ENCODE measurements at places on chromosomes 5 and 9.

DNA sequence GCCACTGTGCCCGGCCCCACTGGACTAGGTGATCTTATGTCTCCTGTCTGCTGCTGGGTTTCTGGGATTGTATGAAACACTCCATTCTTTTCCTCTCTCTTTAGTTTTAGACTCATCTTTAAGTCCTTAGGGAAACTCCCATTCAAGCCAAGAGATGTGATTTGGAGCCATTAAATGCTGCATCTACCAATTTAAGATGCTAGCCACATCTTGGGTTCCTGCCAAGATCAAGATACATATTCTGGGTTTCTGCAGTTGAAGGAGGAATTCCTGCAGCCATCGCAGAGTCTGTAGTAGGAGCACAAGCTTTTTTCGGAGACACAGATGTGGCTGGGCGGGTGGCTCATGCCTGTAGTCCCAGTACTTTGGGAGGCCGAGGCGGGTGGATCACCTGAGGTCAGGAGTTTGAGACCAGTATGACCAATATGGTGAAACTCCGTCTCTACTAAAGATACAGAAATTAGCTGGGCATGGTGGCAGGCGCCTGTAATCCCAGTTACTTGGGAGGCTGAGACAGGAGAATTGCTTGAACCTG is 23.2 kb downstream of the STXBP1 start:
- no peak for DNase-seq

DNA sequence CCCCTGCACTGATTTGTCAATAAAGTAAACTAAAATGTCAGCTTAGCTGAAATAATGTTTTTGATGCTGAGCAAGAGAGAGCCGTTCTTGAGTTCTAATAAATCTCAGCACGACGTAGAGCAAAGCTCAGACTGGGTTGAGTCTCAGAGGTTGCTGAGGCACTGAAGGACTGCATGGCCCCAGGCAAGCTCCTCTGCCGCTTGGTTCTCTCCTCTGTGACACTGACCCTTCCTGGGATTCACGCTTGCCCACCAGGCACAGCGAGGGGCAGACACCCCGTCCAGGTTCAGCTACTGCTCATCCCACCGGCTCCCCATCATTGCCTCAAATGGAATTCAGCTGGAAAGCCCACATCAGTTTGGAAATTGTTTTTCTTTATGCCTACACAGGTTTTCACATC is 129.8 kb downstream of the IRX2 start:
- DNase-seq: no peak

GRCh38 chr5:56814361-56814962 is 887 bp upstream of the MAP3K1 start:
- DNase-seq: no peak

DNA sequence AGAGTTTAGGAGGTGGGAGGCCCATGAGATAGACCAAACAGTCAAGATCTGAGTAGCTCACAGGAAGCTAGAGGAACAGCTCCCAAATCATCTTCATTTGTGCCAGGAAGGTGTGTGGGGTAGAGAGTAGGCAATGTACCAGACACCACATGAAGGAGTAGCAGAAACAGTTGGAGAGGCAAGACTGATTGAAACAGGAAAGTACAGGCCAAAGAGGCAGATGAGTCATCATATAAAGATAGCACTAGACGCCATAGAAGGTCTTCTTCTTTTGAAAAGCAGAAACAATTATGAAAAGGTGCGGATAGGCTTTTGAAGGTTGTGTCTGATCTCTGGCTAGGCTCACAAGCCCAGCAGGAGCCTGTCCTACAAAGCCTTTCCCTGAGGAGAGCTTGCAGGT is 62.7 kb upstream of the PALM2AKAP2 start:
- DNase-seq: no peak

- DNase-seq: no peak
Observed at GRCh38 chr9:130331061-130331460, 65.5 kb downstream of the HMCN2 start.

GRCh38 chr5:82413302-82414040 is 135.3 kb upstream of the RPS23 start:
- no peak for DNase-seq

GRCh38 chr9:110087605-110088004 is 120.4 kb downstream of the C9orf152 start:
- DNase-seq: no peak

DNA sequence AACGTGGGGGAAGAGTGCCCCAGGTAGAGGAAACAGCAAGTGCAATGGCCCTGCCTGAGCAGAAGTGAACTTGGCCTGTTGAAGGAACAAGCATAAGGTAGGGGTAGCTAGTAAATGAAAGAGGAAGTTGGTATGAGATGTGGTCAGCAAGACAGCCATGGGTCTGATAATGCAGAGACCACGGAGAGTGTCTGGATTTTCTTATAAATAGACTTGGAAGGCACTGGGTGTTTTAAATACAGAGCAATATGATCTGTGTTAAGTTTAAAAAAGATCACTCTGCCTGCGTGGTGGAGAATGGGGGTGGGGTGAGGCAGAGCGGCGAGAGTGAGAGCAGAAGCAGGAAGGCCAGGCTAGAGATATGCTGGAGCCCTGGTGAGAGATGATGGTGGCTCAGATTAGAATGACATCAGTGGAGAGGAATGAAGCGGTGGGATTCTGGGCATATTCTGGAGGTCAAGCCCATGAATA is 4.2 kb downstream of the ADAM19 start:
- DNase-seq: no peak

GRCh38 chr9:37902796-37903646 is 906 bp downstream of the SLC25A51 start:
- no peak for DNase-seq

DNA sequence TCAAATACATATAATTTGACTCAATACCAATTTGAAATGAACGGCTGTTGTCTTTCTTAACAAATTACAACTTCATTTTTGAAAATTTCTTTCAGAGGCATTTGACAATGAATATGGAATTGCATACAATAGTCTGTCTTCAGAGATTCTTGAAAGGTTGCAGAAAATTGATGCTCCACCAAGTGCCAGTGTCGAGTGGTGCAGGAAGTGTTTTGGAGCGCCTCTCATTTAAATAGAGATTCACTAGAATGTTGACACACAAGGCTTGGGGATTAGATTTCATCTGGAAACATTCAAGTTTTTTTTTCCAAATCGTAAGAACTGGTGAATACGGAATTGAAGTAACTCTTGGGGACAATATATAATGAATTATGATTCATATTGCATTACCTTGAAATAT is 8.1 kb downstream of the RPS6 start:
- no peak for DNase-seq

GRCh38 chr9:92720807-92721535 is 43.7 kb downstream of the BICD2 start:
- DNase-seq: no peak

- DNase-seq: no peak
Observed at GRCh38 chr5:124871303-124871702, 124.9 kb upstream of the ZNF608 start.

DNA sequence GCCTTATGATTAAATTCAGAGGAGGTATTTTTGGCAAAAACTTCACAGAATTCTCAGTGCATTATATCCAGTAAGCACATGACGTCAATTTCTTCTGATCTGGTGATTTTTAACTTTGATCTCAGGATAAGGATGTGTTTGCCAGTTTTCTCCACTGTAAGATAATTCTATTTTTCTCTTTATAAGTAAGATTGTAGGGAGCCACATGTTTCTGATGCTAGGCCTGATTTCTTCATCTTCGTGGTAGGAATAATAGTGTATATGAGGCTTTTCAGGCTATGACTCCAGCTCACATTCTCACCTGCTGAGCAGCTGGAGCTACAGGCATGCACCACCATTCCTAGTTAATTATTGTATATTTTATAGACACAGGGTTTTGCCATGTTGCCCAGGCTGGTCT is 32.1 kb upstream of the LMNB1 start:
- no peak for DNase-seq

DNA sequence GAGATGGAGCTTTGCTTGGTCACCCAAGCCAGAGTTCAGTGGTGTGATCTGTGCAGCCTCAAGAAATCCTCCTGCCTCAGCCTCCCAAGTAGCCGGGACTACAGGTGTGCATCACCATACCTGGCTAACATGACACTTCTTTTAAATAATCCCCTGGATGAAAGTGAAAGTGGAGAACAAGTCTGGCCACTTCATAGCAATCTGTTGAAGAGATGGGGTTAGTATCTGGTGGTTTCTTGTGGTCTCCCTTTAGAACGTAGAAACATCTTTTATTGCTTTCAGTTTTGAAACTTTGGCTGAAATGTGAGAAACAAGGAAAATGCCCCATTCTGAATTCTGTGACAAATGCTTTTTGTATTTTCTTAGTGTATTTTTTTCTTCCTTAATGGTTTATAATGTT is 452.5 kb upstream of the RIOK2 start:
- no peak for DNase-seq

DNA sequence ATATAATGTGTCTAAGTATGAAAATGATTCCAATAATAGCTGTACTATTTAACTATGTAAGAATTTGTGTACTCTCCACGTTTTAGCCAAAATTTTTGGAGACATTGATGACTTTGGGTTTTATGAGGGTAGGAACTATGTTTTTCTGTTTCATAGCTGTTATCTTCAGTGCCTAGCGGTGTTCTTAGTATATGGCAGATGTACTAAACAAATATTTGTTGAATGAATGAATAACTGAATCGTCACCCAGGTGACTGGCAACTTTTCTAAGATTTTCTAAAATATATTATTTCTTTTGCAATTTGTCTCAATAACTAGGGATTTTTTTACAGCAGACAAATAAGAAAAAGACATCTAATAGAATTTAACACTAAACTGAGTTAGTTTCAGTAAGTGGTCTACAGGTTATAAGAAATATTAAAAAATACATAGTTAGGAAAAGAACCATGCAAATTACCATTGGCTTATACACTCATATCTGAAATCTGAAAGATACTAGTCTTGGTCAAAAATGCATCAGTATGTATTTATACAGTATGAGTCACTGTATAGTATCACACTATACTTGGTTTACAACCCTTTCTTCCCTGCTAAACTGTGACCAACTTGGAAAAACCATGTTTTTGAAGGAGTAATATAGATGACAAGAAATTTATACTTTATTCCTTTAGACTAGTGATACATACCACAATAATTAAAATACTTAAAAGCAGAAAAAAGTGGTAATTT is 10.5 kb upstream of the ERCC6L2 start:
- DNase-seq: no peak

GRCh38 chr5:143674469-143674786 is 137.5 kb upstream of the HMHB1 start:
- no peak for DNase-seq

DNA sequence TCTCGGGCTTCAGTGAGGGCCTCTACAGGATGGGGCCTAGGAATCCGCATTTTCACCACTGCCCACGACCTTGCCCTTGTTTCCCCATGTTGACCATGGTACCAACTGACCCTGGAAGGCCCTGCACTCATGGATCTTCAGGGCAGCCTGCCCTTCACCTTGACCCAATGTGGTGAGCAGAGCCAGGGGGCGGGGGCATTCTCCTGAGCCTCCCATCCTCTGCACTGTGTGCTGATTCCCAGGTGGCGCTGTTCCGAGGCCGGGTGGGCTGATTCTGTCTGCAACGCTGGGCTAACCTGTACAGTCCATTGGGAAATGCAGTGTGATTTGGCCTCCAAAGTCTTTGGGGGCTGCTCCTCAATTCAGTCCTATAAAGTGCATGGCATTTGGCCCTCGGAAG is 68.7 kb downstream of the SHB start:
- DNase-seq: no peak

- no peak for DNase-seq
Observed at GRCh38 chr9:7284517-7284916, 515.1 kb downstream of the DMAC1 start.

GRCh38 chr5:55624841-55625588 is 87.1 kb downstream of the SLC38A9 start:
- no peak for DNase-seq

GRCh38 chr9:137417161-137418021 is 5.6 kb downstream of the EXD3 start:
- no peak for DNase-seq

DNA sequence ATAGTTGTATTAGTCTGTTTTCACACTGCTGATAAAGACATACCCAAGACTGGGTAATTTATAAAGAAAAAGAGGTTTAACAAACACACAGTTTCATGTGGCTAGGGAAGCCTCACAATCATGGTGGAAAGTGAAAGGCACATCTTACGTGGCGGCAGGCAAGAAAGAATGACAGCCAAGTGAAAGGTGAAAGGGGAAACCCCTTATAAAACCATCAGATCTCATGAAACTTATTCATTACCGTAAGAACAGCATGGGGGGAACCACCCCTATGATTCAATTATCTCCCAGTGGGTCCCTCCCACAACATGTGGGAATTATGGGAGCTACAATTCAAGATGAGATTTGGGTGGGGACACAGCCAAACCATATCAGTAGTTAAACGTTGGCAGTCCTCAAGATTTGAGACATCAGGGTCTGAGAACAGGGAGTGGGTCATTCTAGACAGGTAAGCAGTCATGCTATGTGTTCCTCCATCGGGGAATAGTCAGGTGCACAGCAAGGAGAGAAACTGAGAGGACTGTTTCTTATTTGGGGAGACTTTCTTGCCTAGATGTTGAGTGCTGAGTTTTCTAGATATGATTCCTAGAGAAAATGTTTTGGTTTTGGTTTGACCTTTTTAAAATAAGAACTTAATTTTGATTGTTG is 45.8 kb upstream of the ENTREP1 start:
- no peak for DNase-seq

GRCh38 chr5:156628421-156628820 is 221.7 kb upstream of the PPP1R2B start:
- DNase-seq: no peak

DNA sequence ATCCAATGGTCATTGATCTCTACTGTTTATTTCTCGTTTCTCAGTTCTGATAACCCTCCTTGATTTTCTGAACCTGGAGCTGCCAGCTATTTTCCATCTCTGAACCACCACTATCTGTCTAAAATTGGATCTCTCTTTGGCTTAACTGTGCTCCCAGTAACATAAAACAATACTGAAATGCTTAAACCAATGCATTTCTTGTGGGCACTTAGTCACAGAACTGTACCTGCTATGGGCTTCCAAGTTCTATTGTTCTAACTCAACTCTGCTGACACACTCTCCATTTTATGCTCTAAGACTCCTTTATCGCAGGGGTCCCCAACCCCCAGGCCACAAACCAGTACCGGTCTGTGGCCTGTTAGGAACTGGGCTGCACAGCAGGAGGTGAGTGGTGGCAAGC is 120.6 kb downstream of the LHFPL2 start:
- no peak for DNase-seq

GRCh38 chr9:86856259-86856658 is 91.0 kb downstream of the GAS1 start:
- no peak for DNase-seq

DNA sequence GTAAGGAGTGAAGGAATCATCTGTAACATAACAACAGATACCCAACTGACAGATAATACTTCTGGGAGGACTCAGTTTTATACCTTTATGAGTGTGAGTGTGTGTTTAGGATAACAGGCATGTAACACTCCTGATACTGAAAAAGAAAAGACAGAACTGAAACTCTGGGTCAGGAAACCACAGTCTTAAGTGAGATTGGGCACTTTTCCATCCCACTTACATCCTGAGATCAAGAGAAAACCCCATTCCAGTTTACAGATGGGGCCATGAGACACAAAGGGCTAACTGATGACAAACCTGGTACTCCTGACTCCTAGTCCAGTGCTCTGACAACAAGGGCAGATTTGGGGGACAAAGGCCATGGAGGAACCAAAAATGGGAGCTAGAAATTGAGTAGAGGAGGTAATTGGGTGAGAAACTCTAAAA is 18.0 kb downstream of the IL5 start:
- DNase-seq: no peak

- DNase-seq: no peak
Observed at GRCh38 chr9:129458663-129459546, 162.0 kb downstream of the C9orf50 start.

- DNase-seq: no peak
Observed at GRCh38 chr5:135069895-135070657, 36.0 kb upstream of the PITX1 start.
